Kidney (tissue), 22 donors: ENCODE measurements at places on chromosomes 3 and 15. TPM values are rescaled to one million over a fixed set of nuclear protein-coding genes. Genes with fewer than 3 reads are reported as not detected.
A peak's percentile ranks its signal among the peaks of the same experiment; 100 is the strongest.

DNA sequence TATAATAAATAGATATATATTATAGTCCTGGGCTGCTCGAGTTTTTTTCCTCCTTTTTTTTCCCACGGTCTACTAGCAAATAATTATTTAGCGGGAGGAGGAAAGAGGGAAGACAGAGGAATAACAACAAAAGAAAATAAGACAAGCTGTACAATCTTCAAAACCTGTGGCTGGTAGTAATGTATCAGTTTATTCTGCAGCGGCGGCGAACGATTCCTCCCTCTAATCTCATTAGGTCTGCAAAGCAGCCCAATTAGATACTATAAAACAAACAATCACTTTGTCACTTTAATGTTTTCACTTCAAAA is 390 bp upstream of the TLE3 start:
- H3K4me1 ChIP-seq = no peaks in the 10 kb centered on the region
- no peak for DNase-seq
- H3K4me3 ChIP-seq = peak overlapping the region; percentile 63
- no peaks in the 10 kb centered on the region for H3K36me3 ChIP-seq

DNA sequence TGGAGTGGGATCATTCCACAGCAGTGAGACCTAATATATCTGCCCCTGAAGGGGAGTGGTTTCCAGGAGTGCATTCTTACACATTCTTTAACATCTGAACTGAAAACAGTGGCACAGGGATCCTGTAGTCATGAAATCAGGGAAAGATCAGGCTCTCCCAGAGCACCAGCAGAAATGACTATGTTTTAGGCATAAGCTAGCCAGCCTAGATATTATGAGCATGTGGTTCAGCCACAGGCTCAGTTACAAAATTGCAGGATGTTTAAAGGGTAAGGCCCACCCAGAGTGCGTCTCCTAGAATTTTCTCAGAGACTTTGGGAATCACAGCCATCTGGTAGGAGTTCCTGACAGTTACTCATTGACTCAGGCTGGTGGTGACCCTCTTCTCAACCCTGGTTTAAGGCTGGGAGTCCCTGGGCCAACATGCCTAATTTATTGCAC is 20.9 kb downstream of the FSTL1 start:
- peaks cover 37% of the 10 kb centered on the region for H3K4me1 ChIP-seq
- DNase-seq = no peak

DNA sequence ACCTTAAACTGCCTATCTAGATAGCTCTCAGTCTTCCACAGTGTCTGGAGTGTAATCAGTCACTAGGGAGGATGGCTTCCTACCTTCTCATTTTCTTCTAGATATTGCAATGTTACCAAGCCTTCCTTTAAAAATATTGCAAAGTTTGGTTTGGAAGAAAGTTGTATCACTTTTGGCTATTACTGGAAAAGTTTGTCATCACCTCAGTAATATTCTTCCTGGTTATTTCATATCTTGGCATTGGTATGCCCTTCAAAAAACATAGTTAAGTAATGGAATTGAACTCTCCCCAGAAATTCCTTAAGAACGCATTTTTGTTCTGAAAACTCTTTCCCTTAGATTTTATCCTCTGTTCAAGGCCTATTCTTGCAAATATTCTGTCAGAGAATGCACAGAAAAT is 179.3 kb upstream of the MME start:
- no peaks in the 10 kb centered on the region for H3K4me1 ChIP-seq
- no peaks in the 10 kb centered on the region for H3K36me3 ChIP-seq
- H3K27me3 ChIP-seq = no peaks in the 10 kb centered on the region
- DNase-seq = no peak
- no peak overlapping the region for H3K27ac ChIP-seq

DNA sequence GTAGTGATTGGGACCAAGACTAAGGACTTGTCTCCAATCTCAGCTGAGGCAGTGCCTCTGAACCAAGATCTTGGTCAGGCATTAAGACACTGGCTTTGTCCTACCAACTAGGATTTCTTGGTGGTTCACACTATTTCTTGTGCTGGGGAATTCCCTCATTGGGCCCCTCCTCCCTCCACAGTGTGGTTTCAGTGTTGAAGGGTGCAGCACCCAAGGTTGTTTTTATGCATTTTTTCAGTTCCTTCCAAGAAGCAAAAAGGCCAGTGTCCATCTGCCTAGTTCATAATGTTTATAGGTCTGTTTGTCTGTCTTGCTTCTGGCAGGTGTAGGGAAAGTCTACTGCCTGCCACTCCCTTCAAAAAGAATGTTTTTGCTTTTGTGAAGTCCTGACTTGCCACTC is 10.6 kb upstream of the ITPKA start:
- no peak overlapping the region for H3K27ac ChIP-seq
- no peak for DNase-seq
- H3K27me3 ChIP-seq = no peaks in the 10 kb centered on the region
- H3K36me3 ChIP-seq = peaks cover 19% of the 10 kb centered on the region
- H3K4me1 ChIP-seq = no peaks in the 10 kb centered on the region
- no peak overlapping the region for H3K4me3 ChIP-seq

DNA sequence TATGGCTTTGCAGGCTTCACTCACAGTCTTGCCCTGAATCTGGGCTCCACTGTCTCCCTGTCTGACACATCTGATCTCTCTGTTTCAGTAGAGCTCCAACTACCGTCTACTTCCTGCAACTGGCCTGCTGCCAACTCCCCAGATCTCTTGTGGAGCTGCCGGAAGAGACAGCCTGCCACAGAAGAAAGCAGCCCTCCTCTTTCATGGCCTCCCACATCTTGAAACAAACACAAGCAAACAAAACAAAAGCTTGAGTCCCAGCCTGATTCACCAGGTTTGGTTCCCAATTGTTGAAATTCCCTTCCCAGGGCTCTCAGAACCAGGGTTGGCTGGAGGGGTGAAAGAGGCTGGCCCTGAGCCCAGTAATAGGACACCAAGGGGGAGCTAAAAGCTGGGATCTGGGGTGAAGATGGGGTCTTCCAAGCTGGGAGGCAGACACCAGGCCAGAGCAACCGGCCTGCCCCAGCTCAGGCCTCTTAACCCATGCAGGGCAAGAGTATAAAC is 55.3 kb upstream of the CA12 start:
- no peaks in the 10 kb centered on the region for H3K27me3 ChIP-seq
- peaks cover 6% of the 10 kb centered on the region for H3K4me1 ChIP-seq
- H3K36me3 ChIP-seq = no peaks in the 10 kb centered on the region
- no peak overlapping the region for H3K27ac ChIP-seq
- H3K4me3 ChIP-seq = no peak overlapping the region

DNA sequence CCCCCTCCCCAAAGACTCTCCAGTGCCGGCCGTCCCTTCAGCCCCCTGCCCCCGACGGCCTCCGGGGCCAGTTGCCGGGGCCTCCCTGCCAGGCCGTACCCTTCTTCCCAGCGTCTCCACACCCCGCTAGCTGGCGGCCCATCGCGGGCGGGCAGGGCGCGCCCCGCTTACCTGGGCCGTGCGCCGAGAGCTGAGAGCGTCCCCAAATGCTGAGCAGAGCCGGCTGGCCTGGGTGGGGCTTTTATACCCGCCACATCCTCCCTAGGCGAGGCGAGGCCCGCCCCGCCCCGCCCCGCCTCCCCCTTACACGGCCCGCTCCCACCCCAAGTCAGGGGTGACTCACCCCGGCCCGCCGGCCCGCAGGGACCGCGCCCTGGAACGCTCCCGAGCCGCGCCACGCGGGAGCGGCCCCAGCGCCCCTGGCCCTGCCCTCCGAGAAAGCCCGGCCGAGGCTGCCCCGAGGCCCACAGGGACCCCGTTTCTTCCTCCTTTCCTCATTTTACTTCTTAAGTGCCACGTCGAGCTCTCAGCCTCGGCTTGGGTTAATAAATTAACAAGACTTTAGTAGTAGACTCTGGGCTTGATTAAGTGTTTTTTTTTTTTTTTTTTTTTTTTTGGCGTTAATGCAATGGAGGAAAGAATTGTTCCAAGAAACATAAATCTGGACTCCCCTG is at the start of gene ANXA2:
Gene ANXA2 (minus strand): TSS at position 215 of the 674 bp plus-strand sequence. CDS start 11,911 bp downstream, outside the sequence.
- H3K4me3 ChIP-seq = peak within 1 kb of the TSS; percentile 65
- H3K4me1 ChIP-seq = peaks cover 20% of the 10 kb centered on the region

DNA sequence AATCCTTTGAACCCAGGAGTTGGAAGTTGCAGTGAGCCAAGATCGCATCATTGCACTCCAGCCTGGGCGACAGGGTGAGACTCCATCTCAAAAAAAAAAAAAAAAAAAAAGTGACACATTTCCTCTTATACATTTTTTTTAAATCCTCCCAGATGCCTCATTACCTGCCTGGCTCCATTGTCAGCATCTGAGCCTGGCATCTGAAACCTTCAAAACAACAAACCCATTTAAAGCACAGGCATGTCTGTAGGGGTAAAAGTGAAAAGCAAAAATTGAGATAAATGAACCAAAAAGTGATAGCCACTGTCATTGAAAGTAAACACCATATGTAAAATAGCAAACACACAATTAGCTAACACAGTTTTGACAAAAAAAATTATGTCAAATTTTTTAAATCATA is 38.6 kb downstream of the OSBPL10 start:
- peaks cover 7% of the 10 kb centered on the region for H3K4me1 ChIP-seq
- no peak overlapping the region for H3K4me3 ChIP-seq
- H3K36me3 ChIP-seq = no peaks in the 10 kb centered on the region
- H3K27me3 ChIP-seq = no peaks in the 10 kb centered on the region
- no peak for DNase-seq

DNA sequence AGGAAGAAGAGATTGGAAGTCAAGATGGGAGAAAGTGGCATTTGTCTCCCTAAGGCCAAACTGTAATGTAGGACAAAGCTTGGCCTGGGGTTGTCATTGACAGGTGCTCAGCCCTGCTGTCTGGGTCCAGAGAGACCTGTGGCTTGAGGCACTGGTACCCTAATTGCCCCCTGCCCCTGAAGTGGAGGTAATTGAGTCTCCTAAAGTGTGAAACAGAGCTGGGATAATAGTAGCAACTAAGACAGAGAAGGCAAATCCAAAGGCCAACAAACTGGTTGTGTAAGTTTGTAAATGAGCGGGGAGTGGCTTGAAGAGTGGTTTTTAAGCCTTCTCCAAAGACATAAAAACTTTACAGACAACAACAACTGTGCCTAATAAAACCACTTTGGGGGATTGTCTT is 264.2 kb upstream of the ROPN1 start:
- H3K4me3 ChIP-seq = no peak overlapping the region
- peaks cover 19% of the 10 kb centered on the region for H3K4me1 ChIP-seq
- H3K27ac ChIP-seq = no peak overlapping the region
- no peaks in the 10 kb centered on the region for H3K36me3 ChIP-seq
- no peaks in the 10 kb centered on the region for H3K27me3 ChIP-seq
- DNase-seq = peak; percentile 52

DNA sequence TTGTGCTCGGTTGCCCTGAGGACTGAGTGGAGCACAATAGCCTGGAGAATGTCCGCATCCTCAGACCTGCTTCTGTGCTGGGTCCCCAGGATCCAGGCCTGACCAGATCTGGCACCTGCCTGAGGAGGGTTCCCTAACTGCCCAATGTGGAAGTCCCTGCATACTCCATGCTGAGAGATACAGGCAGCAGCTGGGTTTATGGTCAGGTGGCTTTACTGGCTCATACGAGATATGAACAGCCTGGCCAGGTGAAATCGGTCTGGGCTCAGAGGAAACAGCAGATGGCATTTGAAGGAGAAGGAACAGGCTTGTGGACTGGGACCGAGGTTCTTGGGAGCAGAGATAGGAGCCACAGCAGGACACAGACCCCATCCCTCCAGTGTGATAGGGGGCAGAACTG is 18.2 kb upstream of the KIF23 start:
- peaks cover 22% of the 10 kb centered on the region for H3K4me1 ChIP-seq
- no peak overlapping the region for H3K27ac ChIP-seq
- peaks cover 15% of the 10 kb centered on the region for H3K36me3 ChIP-seq

DNA sequence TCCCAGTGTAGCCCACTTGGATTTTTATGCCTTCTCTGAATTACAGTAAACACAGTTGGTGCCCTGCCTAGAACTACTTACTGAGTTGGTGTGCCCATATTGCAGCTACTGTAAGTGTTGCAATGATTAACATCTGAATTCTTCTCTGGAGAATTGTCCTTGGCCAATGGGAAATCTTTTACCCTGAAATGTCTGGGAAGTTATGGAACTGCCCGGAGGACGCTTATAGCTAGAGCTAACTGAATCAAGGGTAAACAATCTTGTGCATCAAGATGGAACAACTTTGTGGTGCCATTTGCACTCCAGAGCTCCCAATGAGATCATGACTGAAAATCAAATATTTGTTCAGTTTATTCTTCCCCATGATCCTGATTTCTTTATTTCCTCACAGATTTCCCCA is 246.7 kb upstream of the CBLB start:
- no peaks in the 10 kb centered on the region for H3K27me3 ChIP-seq
- no peak overlapping the region for H3K4me3 ChIP-seq
- no peaks in the 10 kb centered on the region for H3K4me1 ChIP-seq
- DNase-seq = no peak
- H3K36me3 ChIP-seq = no peaks in the 10 kb centered on the region

- no peak for DNase-seq
- no peak overlapping the region for H3K4me3 ChIP-seq
- H3K27me3 ChIP-seq = no peaks in the 10 kb centered on the region
- no peak overlapping the region for H3K27ac ChIP-seq
- H3K36me3 ChIP-seq = no peaks in the 10 kb centered on the region
- no peaks in the 10 kb centered on the region for H3K4me1 ChIP-seq
These were observed 7.1 kb downstream of the GUCA1C start for GRCh38 chr3:108946292-108947285.

GRCh38 chr15:64763021-64763420 is 12.4 kb downstream of the RBPMS2 start:
- no peaks in the 10 kb centered on the region for H3K36me3 ChIP-seq
- no peaks in the 10 kb centered on the region for H3K27me3 ChIP-seq
- peaks cover 6% of the 10 kb centered on the region for H3K4me1 ChIP-seq
- no peak overlapping the region for H3K27ac ChIP-seq
- no peak overlapping the region for H3K4me3 ChIP-seq

- no peak overlapping the region for H3K27ac ChIP-seq
- DNase-seq = no peak
- no peaks in the 10 kb centered on the region for H3K36me3 ChIP-seq
- no peak overlapping the region for H3K4me3 ChIP-seq
- H3K4me1 ChIP-seq = no peaks in the 10 kb centered on the region
These were observed 671.7 kb downstream of the MECOM start for GRCh38 chr3:168991803-168992202.

GRCh38 chr15:81182756-81183438 is 13.8 kb upstream of the IL16 start:
- H3K27me3 ChIP-seq = no peaks in the 10 kb centered on the region
- peak overlapping the region; percentile 34 for H3K4me3 ChIP-seq
- H3K36me3 ChIP-seq = no peaks in the 10 kb centered on the region
- no peaks in the 10 kb centered on the region for H3K4me1 ChIP-seq

KLHL18 gene
- total RNA-seq = 31.1 TPM

SPATA12 gene
- total RNA-seq = not detected

GDPGP1 gene
- total RNA-seq = 15.3 TPM

GUCA1C gene
- total RNA-seq = not detected

SLC28A2 gene
- not detected for total RNA-seq

STAC gene
- 6.2 TPM for total RNA-seq
